ENCODE measurements at places on chromosomes 3 and 15.

- no peak for DNase-seq
Measured at GRCh38 chr3:55313666-55314065, 173.4 kb downstream of the WNT5A start.

DNA sequence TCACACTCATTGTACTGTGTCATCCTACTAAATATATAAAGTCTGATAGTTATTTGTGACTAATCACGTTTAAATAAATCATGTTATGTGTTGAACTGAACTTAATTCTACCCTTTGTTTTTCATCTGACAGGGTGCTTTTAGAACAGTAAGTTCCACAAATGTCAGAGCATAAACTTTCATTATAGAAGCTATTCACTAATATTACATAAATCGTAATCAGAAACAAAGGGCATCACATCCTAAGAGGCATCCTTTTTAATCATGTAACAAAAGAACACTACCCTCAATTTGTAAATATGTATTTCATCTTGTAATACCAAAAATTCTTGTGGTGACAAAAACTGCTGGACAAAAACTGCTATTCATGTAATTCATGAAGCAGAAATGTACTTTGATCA is 50.8 kb downstream of the KCNH8 start:
- no peak for DNase-seq

GRCh38 chr15:31004220-31004733 is 12.8 kb upstream of the MTMR10 start:
- no peak for DNase-seq

GRCh38 chr15:25797936-25798901 is 64.9 kb downstream of the ATP10A start:
- no peak for DNase-seq

DNA sequence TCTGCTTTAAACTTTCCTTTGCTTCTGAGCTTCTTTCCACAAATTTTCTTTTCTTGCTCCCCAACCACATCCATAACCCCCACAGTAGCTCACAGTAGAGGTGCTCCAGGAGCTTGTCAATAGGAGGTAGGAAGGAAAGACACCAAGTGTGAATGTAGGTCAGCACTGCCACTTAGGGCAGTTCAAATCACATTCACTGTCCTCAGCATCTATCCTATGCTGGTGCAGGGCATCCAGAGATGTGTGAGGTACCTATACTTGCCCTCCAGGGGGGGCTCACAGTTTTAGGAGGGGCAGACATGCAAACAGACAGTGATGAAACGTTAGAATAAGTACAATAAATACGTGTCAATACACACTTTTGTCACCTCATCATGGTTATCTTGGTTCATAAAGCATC is 1.5 kb upstream of the SPSB4 start:
- no peak for DNase-seq

GRCh38 chr15:95192923-95193322 is 961.6 kb downstream of the MCTP2 start:
- DNase-seq, result no peak

GRCh38 chr3:111776827-111777483 is 82.1 kb upstream of the PHLDB2 start:
- DNase-seq, result no peak

GRCh38 chr3:42984701-42985100 is 5.6 kb downstream of the GASK1A start:
- DNase-seq, result no peak

DNA sequence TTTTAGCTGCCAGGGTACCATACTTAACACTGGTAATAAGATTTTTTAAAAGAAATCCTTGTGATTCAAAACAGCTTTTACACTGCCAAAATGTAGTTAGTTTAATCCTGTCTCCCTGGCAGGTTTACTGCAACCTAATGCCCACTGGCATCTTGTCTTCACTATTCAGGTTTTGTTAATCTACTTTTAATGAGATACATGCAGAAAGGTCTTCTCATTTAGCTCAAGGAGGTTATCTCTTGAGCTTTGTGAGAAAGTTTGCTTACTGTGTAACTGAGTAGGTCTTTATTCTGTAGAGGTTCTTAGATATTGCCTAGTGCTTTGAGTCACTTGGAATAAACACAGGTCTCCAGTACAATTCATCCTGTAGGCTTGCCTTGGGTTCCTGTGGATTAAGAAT is 110.7 kb downstream of the PIK3R4 start:
- no peak for DNase-seq

DNA sequence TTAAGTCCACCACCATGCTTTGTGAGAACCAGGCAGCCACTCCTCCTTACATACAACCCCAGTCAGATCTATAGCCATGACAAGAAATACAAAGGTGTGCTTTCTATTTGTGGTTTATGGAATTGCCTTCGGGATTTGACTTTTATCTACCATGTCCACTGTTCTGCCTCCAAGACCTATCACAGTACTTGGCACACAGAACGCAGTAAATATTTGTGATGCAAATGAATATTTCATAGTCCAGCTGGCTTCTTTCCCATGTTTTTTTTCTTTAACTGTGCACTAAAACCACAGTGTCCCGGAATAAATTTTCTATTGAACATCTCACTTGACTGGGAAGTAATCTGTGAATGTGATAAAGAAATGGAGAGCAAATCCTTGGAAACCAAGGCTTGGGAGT is 314.7 kb downstream of the RORA start:
- DNase-seq, result no peak

- no peak for DNase-seq
Measured at GRCh38 chr3:58835086-58835485, 168.5 kb upstream of the FAM3D start.

DNA sequence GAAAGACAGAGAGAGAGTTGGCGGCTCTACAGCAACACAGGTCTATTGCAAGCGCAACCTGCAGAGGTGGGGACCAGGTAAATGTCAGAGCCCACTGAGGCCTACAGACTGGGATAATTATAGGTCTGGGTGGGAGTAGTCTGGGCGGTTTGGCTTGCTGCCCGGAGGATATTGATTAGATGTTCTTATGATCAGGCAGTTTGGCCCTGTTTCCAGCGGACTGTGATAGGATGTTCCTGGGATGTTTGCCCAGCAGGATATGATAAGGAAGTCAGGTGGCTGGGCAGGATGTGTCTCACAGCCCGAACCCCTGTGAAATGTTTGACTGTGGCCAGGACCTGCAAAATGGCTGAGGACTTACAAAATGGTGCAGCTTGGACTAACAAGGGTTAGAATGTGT is 364.9 kb downstream of the NAALADL2 start:
- DNase-seq, result no peak

- DNase-seq, result no peak
Measured at GRCh38 chr3:102237181-102237580, 197.6 kb upstream of the ZPLD1 start.

GRCh38 chr3:20256144-20256543 is 70.1 kb upstream of the SGO1 start:
- no peak for DNase-seq

- DNase-seq, result no peak
Measured at GRCh38 chr3:149449182-149449581, 25.3 kb upstream of the TM4SF4 start.

- DNase-seq, result peak; percentile 9
Measured at GRCh38 chr15:38474155-38474757, 20.3 kb downstream of the FAM98B start.

DNA sequence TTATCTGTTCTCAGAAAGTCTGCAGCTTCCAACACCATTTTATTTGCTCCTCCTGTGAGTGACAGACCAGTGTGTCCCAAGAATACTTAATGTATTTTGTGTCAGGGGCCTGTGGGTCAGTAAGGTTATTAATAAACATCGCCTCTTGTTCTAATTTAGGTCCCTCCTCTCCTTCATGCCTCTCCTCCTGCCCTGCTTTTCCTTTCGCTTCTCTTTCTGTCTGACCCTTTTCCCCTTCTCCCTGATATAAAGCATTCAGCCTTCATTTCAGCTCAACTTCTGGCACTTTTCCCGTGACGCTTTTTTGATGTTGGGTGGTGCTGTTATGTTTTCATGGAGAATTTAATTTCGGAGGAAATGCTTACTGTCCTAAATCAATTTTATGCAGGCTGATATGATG is 29.7 kb upstream of the NR2F2 start:
- no peak for DNase-seq

DNA sequence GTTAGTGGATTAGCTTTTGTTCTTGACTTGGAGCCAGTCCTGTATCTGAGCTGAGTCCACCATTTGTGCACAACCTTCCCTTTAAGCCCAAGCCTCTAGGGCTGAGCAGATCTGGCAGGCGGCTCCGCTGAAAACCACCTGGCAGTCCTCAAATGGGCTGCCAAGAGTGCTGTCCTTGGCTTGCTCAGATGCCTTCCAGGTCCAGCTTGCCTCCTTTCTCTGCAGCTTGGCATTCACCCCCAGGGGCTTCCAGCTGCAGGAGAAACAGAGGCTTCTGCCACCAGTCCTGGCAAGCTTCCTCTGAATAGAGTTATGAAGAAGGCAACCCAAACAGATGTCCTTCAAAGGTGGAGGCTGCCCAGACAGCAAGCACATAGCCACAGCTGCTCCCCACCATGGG is 96.7 kb downstream of the LRTM1 start:
- DNase-seq, result no peak

GRCh38 chr15:60932051-60932915 is 296.8 kb downstream of the RORA start:
- no peak for DNase-seq

GRCh38 chr3:141933421-141934300 is 57.2 kb downstream of the ATP1B3 start:
- no peak for DNase-seq

- DNase-seq, result no peak
Measured at GRCh38 chr3:8519156-8519555, 17.5 kb downstream of the LMCD1 start.

- DNase-seq, result no peak
Measured at GRCh38 chr3:14562121-14562890, 22.2 kb upstream of the GRIP2 start.

- DNase-seq, result no peak
Measured at GRCh38 chr15:89085289-89085926, 2.8 kb upstream of the ABHD2 start.

- DNase-seq, result no peak
Measured at GRCh38 chr15:77907824-77908751, 169.4 kb downstream of the TBC1D2B start.

GRCh38 chr3:171255236-171255806 is 204.9 kb downstream of the TNIK start:
- DNase-seq, result no peak

DNA sequence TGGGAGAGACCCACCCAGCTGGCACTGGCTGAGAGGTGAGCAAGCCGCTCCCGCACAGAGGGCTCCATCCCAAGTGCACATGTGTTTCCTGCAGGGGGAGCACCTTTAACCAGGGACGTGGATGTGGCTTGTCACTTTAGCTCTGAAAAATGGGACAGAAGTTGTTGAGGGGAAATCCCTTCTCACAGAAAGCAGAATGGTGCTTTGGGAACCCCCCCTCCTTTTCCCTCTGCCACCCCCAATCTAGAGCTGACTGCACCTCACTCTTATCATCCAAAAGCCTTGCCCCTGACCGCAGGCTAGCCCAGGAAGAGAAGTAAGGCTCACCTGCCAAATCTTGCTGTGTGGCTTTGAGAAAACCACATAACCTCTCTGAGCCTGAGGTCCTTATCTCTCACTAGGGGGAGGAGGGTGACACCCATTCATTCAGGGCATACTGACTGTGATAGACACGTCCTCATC is 77.9 kb downstream of the RPN1 start:
- DNase-seq, result no peak

DNA sequence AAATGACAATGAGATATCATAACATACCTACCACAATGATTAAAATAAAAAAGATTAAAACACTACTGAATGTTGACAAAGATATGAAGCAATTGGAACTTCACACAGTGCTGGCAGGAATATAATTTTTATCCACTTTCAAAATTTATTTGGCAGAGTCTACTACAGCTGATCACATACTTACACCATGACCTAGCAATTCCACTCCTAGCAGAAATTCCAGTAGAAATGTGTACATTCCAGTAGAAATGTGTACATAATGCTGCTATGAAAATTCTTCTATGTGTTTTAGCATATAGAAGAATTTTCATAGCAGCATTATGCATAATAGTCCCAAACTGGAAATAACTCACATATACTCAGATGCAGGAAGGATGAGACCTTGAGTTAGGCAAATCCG is 43.5 kb downstream of the IFT57 start:
- no peak for DNase-seq

- DNase-seq, result peak; percentile 67
Measured at GRCh38 chr15:45200001-45200798, 12.4 kb upstream of the SHF start.

GRCh38 chr3:103794656-103795055 is 1359.8 kb downstream of the ZPLD1 start:
- no peak for DNase-seq

DNA sequence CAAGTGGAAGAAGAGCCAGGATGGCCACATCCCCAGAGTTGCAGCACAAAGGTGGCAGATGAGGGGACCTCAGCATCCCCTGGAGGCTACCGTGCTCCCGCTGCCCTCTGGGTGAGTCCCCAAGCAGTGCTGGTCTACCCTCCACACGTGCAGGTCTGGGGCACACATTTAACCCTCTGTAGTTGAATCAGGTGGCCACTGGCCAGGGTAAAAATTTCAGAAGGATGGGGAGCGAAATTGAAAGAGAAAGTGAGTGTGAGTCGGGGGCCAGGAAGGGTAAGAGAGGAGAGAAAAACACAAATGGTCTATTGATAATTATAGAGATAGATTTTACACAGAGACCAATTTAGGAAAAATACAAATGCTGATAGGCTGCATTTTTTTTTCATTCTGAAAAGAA is 139.5 kb upstream of the EIF1B start:
- no peak for DNase-seq

GRCh38 chr3:65785065-65785645 is 253.6 kb downstream of the MAGI1 start:
- DNase-seq, result no peak

DNA sequence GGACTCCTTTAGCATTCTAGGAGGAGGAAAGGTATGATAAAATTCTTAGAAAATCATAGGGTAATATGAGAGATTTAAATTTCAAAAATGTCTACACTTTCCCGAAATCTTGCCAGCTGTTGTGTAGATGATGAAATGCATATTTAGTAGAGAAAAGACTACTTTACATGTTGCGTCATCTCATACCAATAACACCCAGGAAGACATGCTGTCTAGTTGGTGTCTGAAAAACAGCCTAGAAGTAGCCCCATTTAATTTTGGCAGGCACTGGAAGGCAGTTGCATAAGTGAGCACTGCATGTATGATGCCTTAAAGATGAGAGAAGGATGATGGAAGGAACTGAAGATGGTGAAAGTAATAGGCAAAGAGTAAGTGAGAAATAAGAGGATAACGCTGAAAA is 310.5 kb upstream of the TPM1 start:
- no peak for DNase-seq

- DNase-seq, result no peak
Measured at GRCh38 chr3:165607221-165607620, 230.0 kb downstream of the BCHE start.

GRCh38 chr3:99846477-99847160 is 29.0 kb downstream of the CMSS1 start:
- DNase-seq, result no peak

DNA sequence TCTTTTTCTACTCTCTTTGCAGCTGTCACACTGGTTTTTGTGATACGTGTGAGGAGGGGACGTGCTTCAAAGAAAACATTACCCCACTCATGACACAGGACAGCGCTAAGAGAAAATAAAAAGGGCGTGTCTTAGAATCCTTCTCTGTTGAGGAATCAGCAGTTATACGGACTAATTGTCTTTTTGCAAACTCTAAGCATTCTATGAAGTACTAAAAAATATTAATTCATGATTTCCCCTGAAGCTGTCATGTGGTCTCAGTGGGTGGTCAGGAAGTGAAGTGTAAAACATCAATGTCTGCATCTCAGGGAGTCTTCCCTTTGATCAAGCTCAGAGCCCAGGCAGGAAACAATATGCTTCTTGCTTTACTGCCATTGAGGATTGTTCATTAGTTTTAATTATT is 117.5 kb upstream of the CRBN start:
- no peak for DNase-seq

All from NCI-H187 treated with DMSO at 0.1 percent for 48 hours (cell line).